CD14-positive monocyte (primary cell): ENCODE measurements at places on chromosomes 1 and 21.

GRCh38 chr1:210568631-210569030, 239.9 kb downstream of the HHAT start:
- no peak for DNase-seq

GRCh38 chr1:25503551-25504426, 39.6 kb upstream of the LDLRAP1 start:
- DNase-seq: no peak

- no peak for DNase-seq
Measured at GRCh38 chr1:231683439-231684165, 57.0 kb downstream of the DISC1 start.

DNA sequence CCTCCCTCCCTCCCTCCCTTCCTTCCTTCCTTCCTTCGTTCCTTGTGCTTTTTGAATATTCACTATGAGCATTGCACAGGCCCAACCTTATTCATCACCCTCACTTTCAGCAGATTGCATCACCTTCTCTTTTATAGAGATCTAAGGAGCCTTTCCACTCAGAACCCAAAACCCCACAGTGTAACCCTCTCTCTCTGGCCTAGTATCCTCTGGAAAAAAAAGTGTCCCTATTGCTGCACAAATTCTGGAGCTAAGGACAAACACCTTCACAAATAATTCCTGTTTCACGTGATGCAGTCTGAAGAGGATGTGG, 25.6 kb downstream of the OR10J5 start:
- no peak for DNase-seq

- DNase-seq: no peak
Measured at GRCh38 chr1:156308078-156308477, 9.0 kb upstream of the VHLL start.

DNA sequence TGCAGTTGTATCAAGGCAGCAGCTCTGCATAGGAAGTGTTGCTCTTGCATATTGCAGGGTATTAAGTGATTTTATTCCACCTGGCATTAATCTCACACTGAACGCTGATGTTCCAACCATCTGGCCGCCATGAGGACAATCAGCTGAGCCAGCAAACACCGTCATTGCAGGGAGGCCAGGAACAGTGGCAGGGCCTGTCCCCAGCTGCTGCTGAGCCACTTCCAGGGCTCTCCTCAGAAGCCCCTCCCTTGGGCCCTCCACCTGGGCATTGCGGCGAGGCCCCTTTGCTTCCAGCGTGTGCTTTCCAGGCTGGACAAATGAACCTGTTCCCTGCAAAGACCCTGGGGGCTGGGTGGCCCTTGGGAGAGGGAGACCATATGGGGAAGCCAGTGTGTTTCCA, 171.6 kb upstream of the C1orf174 start:
- no peak for DNase-seq

GRCh38 chr1:72284348-72285073, 2.2 kb upstream of the NEGR1 start:
- DNase-seq: no peak

DNA sequence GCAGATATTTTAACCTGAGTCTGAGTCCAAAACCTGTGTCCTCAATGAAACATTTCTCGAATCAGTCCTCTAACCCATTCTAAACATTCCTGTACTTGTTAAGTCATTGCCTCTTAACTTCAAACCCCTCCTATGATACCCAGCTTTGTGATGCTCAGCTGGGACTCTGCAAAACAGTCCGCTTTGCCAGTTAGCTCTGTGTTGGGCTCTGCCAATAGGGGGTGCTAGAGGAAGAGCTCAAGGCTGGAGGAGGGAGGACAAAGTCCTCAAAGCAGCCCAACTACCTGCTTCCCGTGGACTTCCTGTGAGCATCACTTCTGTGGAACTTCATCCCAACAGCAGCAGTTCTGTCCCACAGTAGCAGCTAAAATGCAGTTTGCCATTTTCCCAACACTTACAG, 38.1 kb upstream of the SYT14 start:
- DNase-seq: no peak

DNA sequence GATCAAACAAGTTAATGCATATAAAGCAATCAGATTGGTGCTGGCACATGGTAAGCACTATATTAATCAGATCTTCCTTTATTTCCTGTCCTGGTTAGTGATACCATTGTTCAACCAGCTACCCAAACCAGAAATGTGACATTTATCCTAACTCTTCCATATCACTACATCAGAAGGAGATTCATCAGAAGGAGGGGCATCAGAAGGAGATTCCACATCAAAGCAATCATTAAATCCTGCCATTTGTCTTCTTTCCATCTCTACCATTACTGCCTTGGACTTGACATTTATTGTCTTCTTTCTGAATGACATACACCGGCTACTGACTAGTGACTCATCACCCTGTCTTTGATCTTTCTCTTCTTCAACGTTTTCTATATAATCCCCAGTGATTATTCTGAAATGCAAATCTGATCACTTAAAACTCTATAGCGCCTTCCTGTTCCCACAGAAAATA, 75.0 kb downstream of the DNM3 start:
- no peak for DNase-seq

DNA sequence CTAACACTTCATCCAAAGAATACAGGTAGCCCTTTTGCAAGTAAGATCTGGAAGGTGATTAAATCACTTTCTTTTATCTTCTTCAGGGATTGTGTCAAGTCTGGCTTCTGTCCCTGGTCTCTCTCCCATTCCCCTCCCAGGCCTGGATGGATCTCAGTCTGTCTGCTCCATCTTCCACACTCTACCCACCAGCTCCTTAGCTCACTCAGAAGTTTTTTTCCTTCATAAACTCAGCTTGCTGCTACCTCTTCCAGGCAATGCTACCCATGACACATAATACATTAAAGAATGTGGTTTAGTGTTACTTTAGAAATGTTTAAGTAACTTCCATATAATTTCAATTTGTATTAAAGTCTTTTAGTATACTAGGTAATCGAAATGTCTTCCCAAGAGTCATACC, 133.1 kb downstream of the AKT3 start:
- DNase-seq: no peak

- DNase-seq: no peak
Measured at GRCh38 chr1:44542420-44543063, 131.7 kb downstream of the TMEM53 start.

DNA sequence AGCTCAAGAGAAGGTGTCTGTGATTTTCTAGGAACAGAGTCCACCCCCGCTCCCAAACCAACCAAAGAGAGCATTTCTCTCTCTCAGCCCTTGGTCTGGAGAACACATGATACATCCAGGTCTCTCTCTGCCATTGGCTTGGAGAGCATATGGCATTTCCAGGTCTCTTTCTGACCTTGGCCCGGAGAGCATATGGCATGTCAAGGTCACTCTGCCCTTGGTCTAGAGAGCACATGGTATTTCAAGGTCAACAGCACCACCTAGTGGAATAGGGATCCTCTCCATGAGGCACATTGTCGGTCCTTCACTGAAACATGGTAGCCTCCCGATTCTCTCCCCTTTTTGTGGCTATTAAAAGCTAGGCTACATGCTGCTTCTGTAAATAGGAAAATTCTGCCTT, 437.7 kb upstream of the OLFM3 start:
- no peak for DNase-seq

- no peak for DNase-seq
Measured at GRCh38 chr1:183251101-183251958, 65.3 kb downstream of the LAMC2 start.

GRCh38 chr1:37135032-37135431, 100.7 kb upstream of the GRIK3 start:
- no peak for DNase-seq

- no peak for DNase-seq
Measured at GRCh38 chr1:119981986-119982815, 85.9 kb upstream of the ADAM30 start.

DNA sequence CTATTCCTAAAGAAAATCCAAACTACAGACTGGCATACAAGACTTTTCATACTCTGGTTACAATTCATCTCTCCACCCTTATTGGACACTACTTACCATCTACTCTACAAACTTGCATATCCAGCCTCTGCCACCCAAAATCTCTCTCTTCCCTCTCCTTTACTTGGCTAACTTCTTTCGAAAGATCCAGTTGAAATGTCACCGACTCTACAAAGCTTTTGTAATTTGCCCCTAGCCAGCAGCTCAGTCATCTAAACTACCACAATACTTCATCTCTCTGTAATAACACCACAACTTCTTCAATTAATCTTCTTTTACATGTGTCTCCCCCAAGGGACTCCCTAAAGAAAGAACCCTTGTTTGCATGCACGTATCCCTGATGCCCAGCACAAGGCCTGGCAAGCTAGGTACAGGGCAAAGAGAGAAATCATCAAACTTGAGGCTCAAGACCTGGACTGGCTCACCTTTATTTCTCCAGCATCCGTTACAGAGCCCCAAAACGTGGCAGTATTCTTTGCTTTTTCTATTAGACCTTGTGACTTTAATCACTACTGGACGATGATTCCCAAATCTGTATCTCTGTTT, 2.7 kb downstream of the ZBTB21 start:
- DNase-seq: no peak
